ENCODE measurements at places on chromosomes 6 and 20.

DNA sequence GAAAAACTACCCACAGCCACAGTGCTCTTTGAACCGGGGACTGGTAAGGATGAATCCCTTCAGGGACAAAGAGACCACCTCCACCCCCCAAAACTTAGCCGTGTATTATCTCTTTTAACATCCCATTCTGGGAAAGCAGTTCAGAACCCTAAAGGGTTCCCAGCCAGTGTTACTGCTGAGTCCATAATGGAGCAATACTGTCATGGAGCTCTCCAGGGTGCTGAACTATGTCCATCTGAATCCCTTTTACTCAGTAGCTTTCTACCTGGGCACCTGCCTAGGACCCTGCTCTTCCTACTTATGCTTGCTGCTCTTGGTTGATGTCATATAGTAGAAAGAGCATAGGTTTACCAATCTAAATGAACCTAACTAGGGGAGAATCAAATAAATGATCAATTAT is 22.3 kb upstream of the SAYSD1 start:
- no peak for DNase-seq

- DNase-seq, result no peak
Observed at GRCh38 chr6:129701721-129702455, 8.1 kb downstream of the ARHGAP18 start.

DNA sequence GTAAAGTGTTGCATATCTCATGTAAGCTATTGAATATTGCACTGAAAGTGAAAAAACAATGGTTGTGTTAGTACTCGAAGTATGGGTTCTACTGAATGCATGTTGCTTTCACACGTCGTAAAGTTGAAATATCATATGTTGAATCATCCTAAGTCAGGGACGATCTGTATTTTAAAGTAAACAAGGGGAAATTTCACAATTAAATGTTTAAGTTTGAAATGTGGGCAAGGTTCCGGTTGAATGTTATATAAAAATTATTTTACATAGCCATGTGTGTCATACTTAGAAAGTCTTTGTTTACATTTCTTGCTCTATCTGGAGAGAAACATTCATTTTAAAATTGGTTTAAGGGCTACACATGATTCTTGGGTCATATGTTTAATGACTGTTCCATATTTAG is 76.8 kb downstream of the AKAP7 start:
- DNase-seq, result no peak

DNA sequence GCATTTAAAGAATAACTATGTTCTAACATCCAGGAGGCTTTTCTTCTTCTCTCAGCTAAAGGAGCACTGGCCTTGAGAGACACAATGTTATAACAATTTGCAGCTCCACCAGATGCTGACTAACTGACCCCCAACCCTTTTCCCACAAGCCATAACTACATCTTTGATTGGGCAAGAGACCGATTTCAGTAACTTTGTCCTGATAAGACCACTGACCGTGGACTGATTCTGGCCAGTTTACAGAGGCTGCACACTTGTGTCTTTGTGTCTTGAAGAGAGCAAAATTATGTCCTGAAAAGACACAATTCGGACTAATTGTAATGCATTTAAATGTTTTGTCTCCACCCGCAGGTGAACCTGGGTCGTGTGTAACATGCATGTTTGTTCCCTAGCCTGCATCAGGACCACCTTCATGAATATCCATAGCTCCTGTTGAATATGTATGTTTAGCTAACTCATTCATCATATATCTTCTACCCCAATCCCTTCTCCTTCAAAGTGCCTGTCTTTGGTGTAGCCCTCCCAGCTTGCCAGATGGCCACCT is 22.3 kb downstream of the ABRACL start:
- DNase-seq, result no peak

DNA sequence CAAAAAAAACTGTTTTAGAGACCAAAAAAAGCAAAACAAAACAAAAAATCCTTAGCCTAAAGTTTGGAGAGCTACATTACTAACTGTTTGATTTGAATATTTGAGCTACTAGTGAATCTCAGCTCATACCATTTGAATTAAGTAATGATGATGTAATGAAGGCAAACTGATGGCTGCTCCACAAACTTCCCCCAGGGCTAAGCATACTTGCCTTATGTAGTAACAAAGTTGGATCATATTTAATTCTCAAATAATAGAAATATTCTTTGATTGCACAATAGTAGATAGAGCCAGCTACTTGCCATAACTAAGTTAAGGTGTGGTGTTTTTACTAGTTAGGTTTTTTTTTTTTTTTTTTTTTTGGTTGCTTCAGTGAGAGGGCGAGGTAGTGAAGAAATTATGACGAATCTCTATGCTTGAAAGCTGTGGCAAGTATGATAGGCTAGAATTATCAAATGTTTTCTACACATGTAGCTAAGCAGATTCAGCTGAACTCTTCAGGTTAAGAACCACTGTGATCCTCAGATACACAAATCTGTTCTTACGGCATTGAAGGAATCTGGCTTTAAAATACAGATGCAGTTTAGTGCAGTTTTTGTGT is 2.9 kb downstream of the RAB32 start:
- DNase-seq, result no peak

GRCh38 chr20:5657190-5657875 is 92.9 kb upstream of the SHLD1 start:
- DNase-seq, result no peak

- no peak for DNase-seq
Observed at GRCh38 chr20:12798286-12798685, 210.5 kb upstream of the SPTLC3 start.

DNA sequence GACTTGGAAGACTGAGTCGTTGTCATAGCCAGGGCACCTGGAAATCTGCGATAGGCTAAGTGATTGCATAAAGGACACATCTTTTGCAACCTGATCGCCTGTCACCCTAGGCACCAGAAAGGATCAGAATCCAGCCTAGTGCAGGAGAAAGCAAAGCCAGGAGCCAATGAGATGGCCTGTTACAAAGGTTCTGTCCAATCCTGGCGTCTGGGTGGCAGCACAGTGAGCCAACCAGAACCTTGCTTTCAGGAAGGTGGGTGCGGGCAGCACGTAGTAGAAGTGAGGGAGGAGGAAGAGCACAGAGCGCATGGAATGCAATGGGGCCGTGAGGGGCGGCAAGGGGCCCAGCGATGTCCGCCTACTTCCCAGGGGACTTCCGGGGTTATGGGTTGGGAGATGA is 120.4 kb upstream of the GGTLC1 start:
- no peak for DNase-seq

DNA sequence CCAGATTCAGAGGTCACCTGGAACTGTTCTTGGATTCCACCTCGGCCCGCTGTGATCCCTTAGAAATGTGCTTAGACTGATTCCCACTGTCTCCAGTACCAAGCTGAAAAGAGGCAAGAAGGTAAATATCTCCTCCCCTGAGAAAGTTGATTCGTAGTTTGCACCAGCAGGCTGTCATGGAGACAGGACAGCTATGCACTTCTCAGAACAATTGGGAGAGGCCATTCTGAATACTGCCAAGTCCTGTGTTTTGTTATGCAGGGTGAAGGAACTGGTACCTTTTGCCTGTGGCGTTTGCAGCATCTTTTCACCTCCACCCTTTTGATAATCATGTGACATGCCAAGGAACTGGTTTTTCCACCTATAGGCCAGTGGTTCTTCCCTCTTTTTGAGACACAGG is 58.2 kb upstream of the RNGTT start:
- no peak for DNase-seq

DNA sequence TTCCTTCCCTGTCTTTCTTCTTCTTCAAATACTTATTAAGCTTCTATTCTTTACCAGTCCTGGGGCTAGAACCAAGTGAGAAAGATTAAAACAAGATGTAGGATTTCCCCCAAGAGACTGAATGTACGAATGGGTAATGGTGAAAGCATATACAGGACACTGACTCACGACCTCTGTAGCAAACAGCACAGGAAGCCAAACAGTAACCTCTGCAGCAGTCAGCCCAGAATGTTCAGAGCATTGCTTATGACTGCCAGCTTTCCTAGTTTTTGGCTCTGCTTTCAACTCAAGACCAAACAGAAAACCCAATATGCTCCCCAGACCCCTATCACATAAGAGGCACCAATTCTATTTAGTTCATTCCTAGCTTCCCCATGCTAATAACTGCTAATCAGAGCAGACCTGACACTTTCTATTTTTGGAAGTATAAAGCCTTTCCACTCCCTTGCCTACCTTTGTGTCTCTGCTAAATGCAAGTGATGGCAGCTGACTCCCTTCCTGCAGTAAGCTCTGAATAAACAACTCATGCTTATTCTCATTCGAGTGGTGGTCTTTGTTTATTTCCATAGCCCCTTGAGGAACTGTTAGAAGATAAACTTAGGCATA is 690.6 kb downstream of the EPM2A start:
- no peak for DNase-seq

DNA sequence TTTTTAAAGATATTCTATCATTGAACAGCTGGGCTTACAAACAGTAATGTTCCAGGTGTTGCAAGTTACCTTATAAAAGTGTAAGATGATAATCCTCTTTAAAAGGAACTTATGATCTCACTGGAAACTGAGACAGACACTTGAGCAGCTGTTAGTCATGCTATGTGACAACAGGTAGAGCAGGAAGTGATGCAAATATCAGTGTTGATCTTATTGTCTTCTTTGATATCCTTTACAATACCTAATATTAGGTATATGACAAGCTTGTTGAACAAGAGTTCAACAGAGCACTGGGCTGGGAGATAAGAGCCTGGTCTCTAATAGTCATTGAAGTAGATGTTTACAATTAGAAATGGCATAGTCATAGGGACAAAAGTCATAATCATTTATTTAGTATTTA is 150.0 kb downstream of the UBE3D start:
- no peak for DNase-seq

DNA sequence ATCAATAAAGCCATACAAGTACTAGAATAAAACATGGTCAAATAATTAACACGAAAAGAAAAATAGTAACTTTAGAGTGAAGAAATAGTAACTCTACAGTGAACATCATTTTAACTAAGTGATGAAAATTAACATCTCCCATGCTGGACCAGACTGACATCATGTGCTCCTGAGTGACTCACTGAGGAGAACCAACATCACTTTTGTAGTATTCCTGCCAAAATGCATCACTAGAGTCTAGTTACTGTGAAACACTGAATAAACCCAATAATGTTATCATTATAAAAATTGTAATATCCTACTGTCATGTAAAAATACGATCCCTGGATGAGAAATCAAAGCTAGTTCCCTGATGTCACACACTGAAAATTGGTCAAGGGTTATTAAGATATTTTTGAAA is 361.3 kb downstream of the CD109 start:
- DNase-seq, result no peak
